ENCODE measurements at places on chromosomes 11 and 22.
A peak's percentile ranks its signal among the peaks of the same experiment; 100 is the strongest.

- DNase-seq: no peak
These were observed 2.1 kb downstream of the MED15 start for GRCh38 chr22:20509344-20510047.

GRCh38 chr11:45180179-45180847 lies 33.9 kb downstream of the PRDM11 start:
- peak; percentile 38 for DNase-seq

DNA sequence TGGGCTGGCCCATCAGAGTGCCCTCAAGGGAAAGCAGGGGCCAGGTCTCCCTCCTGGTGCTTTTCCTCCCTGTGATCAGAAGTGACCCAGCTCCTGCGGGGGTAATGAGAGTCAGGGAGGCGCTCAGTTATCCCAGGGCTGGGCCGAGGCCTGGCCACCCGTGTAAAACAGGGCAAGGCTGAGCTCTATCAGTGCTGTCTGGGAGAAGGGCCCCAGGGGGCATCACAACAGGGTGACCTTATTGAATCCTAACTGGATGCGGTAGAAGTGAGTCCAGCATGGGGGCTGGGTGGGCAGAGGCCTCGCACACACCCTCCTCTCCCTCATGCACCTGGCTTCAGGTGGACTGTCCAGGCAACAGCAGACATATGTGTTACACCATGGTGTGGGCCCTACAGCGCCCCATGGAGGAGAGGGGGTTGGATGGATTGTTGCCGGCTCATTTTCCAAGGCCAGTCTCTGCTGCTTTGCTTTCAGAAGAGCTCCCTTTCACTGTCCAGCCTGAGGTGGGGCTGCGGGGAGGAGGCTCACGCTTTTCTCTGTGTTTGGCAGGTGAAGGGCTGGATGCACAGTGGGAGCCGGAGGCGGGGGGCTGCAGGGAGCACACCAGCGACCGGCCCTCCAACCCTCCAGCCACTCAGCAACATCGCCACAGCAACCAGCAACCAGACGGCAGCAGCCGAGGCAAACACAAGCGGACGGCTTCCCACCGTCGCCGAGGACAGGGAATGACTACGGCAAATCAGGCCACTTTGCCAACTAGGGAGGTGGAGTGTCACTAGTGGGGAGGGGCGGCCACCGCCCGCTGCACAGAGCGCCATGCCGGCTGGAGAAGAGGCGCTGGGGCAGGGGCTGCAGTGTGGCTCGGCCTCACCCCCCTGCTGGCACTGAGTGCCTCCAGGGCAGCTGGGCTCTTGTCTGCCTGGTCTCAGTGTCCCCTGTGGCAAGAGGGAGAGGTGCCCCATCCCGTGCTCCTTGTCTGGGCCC lies 24.7 kb downstream of the GNAZ start:
- no peak for DNase-seq

DNA sequence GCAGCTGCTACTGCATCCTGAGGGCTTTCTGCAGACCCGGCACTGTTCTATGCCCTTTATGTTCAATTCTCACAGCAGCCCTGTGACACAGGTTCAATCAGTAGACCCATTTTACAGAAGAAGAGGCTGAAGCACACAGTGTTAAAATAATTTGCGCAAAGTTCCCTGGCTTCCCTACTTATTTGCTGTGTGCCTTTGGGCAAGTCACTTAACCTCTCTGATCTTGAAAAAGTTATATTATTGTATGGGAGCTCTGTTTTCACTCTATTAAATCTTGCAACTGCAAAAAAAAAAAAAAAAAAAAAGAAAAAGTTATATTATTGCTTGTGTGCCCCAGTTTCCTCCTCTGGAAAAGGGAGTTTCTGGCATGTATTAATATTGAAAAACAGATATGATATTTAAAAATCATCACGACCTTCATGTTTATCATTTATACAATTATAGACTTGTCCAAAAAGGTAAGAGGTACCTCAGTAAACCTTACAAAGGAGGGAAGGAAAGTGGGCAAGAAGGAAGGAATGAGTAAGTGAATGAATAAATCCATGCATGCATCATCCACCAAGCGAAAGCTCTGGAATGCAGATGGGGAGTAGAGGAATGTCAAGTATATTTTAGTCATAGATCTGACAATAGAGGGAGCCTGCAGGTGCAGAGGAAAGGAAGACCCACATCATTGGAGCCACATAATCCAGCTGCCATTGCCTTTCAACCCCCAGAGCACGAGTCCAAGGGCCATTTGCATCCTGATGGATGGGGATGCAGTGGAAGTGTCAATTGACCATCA lies 21.2 kb upstream of the ISX start:
- DNase-seq: no peak

DNA sequence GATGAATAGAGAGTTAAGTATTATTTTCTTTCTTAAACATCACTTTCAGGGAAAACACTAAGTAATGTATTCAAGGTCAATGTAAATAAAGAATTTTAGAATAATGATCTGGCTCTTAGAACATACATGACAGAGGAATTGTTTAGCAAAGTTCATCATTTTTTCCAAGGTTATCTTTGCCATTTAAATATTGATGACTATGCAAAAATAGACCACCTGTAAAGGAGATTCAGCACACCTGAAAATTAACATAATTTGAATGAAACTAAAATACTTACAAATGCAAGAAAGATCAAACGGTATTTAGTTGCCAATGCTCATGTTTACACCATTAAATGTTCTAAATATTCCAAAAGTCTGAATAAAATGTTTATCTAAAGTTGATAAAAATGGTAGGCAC lies 782.6 kb upstream of the CHORDC1 start:
- no peak for DNase-seq

DNA sequence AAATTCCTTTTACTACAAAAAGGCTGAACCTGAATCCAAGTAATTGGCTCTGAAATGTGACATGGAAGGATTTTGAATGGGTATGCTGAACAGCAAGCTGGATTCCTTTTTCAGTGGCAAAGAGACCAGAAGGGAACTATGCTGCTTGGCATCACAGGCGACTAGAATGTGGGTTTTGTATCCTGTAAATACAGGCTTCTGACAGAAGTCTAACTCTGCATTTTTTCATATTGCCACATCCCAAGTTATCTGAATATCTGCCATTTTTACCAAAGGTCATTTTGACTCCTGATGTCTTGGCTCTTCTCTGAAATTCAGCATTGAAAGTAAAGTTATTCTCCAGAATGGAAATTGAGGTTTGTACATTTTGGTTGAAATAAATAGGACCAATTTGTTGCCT lies 145.7 kb downstream of the ARHGAP42 start:
- no peak for DNase-seq

DNA sequence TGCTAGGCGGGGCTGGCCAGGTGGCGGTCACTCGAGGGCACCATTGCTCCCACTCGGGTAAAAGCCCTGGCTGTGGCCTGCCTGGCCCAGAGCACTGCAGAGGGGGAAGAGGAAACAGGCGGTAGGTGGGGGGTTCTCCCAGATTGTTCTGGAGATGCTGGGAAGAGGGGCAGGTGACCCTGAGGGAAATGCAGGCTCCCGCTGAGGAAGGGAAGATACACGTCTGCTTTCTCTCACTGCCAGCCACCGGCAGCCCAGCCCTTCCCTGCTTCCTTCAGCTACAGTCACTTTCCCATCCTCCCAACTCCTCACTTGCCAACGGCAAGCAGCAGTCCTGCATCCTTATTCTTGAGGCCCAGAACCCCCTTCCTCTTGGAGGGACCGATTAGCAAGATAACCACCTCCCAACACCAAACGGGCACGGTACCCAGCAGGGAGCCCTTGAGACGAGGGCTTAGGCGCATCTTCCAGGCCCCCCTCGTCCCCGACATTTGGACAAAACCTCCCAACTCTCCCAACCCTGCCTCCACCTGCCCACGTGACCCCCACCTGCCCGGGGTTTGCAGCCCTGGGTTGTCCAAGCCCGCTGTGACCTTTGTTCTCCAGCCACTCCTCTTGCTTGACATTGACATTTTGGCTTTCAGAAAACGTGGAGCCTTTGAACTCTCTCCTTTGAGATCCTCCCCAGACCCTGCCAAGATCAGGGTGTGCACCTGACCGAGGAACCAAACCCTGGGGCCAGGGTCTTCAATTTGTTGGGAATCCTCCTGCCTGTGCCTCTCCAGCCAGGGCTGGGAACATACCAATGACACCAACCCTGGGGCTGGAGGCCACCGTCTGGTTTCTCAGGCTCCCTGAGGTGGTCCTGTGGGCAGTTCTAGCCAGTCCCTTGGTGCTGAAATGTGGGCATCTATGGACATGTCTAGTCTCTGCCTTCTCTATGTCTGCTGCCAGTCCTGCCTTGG lies 48.8 kb upstream of the TTLL12 start:
- no peak for DNase-seq

GRCh38 chr11:59157433-59157832 lies 14.5 kb upstream of the DTX4 start:
- no peak for DNase-seq

DNA sequence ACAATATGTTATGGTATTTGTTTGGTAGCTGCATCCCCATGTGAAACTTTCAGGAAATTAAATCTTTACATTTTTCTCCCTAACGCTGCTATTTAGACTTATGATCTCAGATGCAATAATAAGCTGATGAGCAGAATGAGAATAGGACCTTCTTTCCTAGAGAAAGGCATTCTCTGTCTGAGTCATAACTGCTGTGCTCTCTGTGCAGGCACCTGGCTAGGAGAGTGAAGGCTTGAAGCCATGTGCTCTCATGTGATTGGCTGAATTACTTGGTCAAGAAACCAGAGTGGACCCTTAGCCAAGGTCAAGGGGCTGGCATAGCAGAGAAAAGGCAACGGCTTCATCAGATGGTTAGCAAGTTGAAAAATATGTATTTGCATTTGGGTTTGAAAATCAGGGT lies 185.0 kb downstream of the ADAMTS15 start:
- DNase-seq: no peak

DNA sequence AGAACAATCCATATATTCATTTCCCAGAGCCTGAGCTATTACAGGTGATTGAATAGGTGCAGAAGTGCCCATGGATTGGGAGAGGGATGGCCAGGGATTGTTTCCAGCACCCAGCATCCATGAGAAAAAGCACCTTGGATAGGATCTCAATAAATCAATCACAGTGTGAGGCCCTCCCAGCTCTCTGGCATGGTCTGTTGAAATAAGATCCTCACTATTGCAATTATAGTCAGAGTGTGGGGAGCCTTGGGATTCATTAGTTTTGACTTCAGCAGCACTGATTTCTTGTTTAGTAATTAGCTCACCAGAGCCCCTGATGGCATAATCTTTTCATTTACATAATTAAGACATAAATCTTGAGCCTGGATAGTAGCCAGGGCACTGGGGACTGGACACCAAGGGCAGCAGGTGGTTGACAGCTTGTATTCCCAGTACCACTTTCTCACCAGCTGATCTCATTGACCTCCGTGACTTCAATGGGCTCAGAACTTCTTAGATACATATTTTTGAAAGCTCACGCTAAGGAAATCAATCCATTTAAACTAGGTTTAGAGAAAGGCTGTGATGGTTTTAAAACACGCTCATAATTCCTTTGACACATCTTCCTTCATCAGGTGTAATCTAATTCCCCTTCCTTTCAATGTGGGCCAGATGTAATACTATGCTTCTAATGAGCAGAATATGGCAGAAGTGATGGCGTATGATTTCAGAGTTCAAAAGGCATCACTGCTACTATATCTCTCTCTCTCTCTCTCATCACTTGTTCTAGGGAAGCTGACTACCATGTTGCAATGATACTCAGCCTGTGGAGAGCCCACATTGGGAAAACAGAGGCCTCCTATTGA lies 22.1 kb upstream of the DRD2 start:
- DNase-seq: no peak

DNA sequence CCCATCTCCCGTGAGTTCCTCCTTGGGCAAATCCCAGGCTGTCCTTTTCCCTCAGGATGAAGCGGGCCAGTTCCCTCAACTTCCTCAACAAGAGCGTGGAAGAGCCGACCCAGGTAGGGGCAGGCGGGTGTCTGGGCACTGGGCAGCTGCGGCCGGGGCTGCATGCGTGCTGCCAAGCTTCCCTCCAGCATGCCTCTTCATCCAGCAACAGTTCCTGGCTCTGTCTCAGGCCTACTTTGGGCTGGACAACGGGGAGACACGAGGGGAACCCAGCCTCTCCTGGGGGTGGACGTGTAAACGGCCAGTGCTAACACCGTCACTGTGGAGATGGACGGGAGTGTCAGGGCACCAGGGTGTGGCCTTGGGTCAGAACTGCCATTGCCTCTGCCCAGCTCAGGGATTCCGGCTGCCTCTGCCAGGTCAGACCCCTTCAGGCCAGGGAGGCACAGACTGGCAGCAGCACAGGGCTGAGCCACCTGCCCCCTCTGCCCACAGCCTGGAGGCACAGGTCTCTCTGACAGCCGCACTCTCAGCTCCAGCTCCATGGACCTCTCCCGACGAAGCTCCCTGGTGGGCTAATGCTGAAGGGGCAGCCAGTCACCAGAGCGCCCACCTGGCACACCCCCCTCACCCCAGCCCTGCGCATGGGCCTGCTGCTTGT lies 1.9 kb upstream of the RAB1B start:
- no peak for DNase-seq

DNA sequence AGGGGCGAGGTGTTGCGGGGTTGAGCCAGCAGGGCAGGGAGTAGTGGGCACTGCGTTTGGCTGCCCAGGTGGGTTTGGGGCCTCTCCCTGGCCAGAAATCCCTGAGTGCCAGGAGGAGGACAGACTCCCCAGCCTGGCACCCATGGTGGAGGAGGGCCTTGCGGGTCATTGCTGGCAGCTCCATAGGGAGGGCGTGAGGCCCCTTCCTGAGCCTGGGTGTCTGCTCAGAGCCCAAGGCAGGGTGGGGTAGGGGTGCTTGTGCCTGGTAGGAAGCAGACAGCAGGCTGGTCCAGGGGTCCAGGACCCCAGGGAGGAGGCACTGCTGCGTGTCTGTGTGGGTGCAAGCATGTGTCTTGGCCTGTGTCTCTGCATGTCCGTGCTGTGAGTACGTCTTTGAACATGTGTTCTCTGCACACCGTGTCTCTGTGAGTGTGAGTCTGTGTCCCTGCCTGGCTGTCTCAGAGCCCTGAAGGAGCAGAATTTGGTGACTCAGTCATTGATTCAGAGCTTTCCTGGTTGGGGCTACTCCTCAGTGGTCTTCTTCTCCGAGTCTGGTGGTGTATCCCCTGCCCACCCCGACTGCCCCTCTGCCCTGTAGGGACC lies 3.9 kb downstream of the TSPAN4 start:
- no peak for DNase-seq

DNA sequence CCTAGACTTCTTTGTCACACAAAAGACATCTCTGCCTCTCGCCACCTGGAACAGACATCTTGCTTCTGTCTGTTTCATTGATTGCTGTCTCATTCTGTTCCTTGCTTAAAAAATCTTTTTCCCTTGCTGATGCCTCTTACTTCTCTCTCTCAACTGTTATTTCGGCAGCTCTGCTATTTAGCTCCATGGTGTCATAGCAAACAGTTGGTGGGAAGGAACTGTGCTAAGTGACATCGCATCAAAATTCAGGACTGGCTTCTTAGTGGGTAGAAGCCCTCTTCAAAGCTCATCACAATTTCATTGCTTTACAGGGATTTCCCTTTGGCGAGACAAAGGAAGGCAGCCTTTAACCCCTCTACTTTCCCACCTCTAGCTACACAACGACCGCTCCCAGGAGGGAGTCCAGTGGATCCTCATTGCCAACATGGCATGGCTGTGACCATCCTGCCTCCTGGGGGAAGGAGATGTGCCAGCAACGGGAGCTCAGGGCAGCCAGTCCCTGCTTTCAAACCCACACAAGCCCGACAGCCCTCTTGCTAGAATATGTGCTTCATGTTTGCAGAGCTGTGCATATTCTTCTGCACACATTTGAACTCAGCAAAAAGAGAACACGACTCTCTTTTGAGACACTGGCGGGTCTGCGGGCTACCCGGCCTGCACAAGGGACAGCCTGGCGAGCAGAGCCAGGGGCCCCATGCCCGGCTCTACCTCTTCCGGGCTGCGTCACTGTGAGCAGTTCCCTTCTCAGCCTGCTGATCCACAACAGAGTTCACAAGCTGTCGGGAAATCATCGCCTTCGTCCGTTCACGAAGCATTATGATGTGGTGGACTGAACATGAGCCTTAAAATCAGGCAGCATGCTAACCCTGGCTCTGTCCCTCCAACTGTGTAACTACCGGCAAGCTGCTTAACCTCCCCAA lies 51.1 kb upstream of the JAM3 start:
- no peak for DNase-seq
